CD4-positive, alpha-beta T cell treated with Interleukin-10 for 1 hour (primary cell): ENCODE measurements at places on chromosomes 12 and 14.

DNA sequence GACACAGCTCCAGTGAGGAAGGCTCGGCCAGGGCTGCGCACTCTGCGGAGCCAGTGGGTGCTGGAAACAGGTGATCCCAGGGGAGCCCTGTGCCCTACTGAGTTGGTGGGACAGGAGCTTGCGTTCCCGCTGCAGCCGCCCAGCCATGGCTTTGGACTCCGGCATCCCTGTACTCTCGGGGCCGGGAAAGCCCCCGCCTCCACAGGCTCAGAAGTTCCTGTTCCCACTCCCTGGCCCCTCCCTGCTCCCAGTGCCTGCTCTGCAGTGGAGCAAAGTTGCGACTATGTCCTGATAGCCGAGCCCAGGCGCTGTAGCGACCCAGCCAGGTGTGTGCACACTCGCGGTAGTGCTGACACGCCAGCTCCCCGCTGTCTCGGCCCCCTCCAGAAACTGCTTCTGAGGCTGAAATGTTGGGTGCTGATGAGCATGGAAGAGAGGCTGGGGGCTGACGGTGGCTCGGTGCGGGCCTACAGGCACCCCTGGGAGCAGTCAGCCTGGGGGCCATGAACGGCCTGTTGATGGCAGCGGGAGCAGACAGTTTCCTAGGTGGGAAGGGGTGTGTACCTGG lies 344.6 kb upstream of the MGAT4C start:
- no peak for DNase-seq

DNA sequence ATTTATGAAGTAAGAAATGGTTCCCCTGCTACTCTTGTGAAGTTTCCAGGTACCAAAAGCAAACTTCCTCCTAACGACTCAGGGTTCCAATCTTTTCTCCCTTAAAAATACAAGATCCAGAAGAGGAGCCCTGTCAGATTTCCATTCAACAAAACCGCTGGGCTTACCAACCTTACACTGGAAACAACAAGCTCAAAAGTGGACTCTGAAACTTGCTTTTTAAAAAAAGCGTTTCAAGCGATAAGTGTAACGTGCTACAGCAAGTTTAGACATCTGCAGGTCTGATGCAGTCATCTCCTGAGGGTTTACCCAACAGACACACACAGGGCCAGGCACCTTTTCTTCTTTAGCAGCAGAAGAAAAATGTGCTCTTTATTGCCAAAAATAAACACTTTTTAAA lies 6.9 kb upstream of the CREBL2 start:
- no peak for DNase-seq

DNA sequence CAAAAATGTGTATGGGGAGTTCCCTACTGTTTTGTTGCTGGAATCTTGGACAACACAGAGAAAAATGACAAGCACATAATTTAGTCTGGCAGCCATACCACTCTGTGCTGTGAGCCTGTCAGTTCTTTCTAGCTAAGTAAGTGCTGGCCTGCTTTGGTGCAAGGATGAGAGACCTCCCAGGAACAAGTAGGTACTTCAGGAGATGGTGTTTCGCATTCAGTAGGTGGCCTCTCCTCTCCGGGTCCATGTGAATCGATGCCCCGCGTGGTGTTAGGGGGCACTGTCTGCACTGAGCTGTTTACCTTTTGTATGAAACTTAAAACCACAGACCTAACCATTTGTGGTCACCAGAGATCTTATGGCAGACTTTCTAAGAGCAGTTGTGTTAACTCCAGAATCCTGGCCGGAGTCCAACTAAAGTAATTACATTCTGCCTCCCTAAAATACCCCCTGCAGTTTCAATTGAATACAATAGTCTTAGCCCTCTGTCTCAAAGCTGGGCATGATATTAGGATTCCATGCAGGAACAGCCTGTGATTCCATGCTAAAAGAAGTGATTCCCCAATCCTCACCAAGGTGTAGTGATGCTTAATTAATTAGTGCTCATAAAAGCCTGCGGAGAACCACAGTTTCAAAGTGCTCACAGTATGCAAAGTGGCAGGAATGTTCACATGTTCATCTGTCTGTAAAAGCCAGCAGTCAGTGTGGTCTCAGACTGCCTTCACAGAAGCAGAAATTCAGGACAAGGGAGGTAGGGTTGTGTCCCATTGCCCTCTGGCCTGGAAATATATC lies 64.2 kb downstream of the LLPH start:
- DNase-seq, result no peak

DNA sequence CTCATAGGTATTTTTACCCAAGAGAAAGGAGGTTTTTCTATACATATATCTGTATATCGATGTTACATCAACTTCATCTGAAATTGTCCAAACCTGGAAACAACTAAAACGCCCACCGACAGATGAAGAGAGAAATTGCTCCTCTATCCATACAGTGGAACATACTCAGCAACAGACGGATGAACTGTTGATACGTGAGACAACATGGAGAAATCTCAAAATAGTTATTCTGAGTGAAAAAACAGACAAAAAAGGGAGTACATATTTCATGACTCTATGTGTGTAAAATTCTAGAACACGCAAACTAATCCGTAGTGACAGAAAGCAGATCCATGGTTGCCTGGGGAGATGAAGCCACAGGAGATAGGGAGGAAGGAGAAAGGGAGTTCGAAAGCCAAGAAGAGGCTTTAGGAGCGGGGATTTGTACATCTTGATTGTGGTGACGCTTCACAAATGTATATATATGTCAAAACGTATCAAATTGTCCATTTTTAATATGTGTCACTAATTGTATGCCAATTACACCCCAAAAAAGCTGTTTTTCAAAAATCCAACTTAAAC lies 37.6 kb upstream of the C14orf180 start:
- no peak for DNase-seq
